ENCODE measurements at places on chromosomes 3 and 15.
A peak's percentile ranks its signal among the peaks of the same experiment; 100 is the strongest.

GRCh38 chr15:38202361-38202760, 50.3 kb upstream of the SPRED1 start:
- DNase-seq = no peak

DNA sequence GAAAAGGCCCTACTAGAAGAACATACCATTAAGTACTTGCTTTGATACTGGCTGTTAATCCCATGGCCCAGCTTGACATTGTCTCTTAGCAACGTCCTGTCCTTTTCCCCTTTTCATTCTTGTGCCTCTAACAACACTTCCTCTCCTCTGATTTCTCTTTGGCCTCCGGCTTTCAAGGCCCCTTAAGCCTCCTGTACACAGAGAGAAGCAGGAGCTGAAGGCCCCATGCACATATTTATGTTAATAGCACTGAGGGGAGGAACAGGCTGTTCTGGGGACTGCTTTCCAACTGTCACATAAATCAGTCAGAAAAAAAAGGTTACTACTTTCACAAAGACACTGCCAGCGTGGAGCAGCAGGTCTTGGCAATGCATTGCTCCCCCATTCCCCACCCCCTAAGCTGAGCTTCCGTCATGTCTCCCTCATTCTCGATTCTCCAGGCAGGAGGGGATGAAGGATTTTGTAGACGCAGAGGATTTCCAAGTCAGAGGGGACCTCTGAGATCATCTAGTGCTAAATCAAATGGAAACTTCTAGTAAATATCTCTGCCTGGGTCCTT, 257.4 kb upstream of the ADAMTS9 start:
- no peak for DNase-seq

GRCh38 chr3:120353463-120353862, 4.3 kb upstream of the LRRC58 start:
- no peak for DNase-seq

- no peak for DNase-seq
These were observed 31.6 kb downstream of the SHOX2 start for GRCh38 chr3:158074591-158074990.

DNA sequence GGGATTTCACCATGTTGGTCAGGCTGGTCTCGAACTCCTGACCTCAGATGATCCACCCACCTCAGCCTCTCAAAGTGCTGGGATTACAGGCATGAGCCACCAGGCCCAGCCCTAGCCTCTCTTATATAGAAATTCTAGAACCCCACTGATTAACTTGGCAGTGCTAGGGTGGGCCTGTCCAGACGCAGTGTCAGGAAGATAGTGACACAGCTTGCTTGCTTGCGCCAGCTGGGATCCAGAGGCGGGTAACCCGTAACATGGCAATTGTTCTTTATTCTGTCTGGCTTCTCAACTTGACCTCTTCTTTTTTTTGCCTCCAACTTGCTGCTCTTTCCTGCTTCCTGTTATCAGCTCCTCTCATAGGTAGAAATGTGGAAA, 16.2 kb downstream of the CEP19 start:
- no peak for DNase-seq

GRCh38 chr15:58463815-58464650, 32.2 kb downstream of the LIPC start:
- DNase-seq = peak; percentile 63

DNA sequence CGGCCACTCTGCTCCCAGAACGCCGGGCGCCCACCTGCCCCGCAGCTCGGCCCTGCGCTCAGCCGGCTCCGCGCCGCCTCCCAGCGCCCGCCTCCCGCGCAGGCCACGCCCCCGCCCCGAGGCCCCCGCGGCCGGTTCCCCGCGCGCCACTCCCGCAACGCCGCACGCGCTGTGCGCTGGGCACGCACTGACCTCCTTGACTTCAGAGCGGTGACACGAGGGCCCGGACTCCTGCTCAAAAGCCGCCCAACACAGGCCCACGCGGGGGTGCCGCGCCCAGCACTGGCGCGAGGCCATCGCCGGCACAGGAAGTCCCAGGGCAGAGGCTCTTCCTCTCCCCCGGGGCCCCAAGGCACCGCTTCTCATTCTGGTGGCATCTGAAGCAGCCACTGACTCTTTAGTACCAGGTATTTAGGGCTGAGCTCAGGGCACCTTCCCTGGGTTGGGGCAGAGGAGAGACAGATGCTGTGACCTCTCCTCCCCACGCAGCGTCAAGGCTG, 12.4 kb downstream of the TNK2 start:
- DNase-seq = no peak

DNA sequence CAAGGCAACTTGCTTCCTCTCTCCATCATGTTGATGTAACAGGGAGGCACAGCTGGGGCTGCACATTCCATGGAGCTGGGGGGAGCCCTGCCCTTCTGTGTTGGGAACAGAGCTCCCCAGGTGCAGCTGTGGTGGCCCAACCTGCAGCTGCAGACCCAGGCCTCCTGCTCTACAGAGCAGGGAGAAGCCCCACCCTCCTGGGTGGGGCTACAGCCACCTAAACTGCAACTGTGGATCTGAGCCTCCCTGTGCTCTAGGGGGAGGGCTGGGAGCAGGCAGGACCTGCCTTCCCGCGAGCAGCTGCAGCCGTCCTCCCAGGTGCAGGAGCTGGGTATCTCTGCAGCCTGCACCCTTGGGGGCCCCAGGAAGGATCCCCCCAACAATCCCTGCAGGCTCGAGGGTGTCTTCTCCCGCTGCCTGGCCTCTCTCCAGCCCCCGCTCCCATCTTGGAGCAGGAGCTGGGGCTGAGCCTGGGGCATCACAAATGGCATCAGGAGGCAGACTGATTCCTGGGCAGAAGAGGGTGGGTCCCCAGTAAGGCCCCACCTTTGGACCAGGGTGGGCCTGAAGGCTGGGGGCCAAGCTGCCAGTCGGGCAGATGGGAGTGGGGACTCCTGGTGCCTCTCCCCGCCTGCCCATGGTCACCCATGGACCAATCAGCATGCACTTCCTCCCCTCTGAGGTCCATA, 7.4 kb downstream of the LRRC58 start:
- DNase-seq = no peak

DNA sequence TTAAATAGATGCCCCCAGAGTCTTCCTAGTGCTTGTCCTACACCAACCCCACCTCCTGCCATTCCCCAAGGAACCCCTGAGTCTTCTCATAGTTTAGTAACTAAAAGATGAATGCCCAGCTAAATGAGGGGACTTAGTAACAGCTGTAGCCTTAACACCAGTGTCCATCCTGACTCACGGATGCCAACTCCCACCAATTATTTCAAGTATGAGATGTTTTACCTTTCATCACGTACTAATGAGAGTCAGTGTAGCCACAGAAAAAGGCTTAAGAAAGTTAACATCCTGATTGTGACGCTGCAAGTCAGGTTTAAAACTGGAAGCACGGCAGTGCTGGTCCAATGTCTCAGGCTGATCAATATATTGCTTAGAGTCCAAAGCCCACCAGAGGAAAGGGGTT, 109.9 kb downstream of the FMN1 start:
- no peak for DNase-seq

- no peak for DNase-seq
These were observed 10.3 kb downstream of the ATG7 start for GRCh38 chr3:11282250-11283138.

DNA sequence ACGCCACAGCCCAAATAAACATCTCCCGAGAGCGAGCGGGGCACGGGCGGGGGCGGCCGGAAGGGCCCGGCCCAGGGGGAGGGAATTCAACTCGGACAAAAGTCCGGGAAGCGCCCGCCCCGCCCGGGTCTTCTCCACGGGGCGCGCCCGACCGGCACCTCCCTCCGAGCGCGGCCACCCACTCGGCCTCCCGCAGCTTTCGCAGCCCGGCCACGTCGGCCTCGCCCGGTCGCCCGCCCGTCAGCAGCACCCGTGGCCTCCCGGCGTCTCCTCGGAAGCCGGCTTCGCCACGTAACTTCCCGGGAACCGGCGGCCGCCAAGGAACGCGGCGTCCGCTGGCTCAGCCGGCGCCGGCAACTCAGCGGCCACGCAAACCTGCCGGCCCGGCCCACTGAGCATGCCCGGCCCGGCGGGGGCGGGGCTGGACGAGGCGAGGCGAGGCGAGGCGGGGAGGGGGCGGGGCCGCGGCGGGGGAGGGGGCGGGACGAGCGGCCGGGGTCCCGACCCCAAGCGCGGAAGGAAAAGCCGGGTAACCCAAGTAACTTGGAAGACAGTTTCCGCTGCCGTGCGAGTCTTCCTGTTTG, at the start of gene TJP1:
TSS of gene TJP1 (minus strand) at position 369 of the 584 bp plus-strand sequence. CDS start 440 bp downstream, outside the sequence.
- peak; percentile 86 for DNase-seq
